Left ventricle myocardium inferior (tissue), 1 donor: ENCODE measurements at places on chromosomes 6 and 20.

GRCh38 chr6:163790266-163790840, 375.8 kb downstream of the QKI start:
- DNase-seq = no peak

DNA sequence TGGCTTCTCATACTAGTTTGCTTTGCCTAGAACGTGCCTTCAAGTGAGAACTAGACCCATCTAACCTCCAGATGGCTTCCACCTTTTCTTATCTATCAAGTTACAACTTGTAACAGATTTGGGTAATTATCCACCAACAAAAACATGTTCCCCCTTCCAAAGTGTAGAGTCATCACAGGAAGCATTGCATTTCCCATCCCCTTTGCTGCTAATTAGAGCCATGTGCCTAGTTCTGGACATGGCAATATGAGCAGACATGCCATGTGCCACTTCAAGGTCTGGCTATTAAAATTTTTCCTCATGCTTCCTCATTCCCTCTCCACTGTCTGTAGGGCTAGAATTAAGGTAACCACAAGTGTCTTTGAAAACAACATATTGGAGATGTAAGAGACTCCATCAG, 814.4 kb downstream of the TENT5A start:
- no peak for DNase-seq

GRCh38 chr6:71245265-71246049, 43.2 kb upstream of the OGFRL1 start:
- no peak for DNase-seq

DNA sequence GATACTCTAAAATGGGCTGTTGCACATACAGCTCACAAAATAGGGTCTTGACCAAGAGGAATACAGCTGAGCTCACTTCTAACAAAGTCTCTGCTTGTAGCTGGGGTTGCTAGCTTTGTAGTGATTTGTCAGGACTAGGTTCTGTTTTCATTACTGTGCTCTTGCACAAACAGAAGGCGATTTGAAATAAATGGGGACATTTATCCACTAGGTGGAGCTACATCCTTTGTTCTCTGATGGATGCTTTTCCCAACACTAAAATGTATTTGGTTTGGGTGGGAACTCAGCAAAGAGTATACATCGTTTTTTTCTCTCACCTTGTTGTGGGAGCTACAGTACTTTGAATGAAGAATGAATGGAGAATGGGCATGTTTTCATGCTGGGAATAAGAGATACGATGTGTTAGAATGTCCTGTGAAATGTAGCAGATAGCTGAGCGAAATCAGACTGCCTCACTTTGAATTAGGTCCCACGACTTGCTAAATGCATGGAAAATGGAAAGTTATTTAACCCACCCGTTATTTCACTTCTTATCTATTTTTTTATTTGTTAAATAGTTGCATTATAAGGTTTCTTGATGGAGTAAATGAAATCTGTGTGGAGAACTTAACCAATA, 494.7 kb upstream of the MAP3K7 start:
- no peak for DNase-seq

GRCh38 chr20:37366743-37367142, 20.8 kb downstream of the SRC start:
- no peak for DNase-seq

GRCh38 chr6:64013011-64013410, 377.4 kb downstream of the PHF3 start:
- DNase-seq = no peak

DNA sequence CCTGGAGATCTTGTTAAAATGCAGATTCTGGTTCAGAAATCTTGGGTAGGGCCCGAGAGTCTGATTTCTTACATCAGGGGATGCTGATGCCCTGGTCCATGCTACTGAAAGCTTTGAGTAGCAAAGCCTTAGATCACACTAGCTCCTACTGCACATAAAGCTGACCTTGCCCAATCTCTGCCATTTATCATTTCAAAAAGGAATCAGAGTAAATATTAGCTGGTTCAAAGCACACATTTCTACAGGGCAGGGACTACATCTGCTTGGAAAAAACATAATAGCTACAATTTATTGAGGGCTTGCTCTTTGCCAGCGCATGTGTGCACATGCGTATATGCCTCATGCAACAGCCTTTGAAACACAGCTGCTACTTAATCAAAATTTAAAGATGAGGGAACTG, 440.4 kb upstream of the ARID1B start:
- no peak for DNase-seq

DNA sequence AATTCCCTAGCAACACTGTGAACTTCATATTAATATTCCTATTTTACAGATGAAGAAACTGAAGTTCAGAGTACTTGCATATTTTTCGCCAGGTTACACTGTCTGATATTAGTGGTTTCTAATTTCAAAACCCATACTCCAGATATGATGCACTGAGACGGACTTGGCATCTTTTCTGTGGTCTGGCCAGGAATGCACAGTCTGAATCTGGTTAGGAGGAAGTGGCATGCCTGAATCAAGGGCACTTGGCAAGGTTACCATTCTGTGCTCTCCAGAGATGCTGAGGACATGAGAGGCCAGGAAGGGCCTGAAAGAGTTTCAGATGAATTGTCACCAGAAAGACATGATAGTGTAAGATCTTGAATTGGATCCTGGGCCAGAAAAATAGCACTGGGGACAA, 150.1 kb downstream of the HAO1 start:
- DNase-seq = no peak

DNA sequence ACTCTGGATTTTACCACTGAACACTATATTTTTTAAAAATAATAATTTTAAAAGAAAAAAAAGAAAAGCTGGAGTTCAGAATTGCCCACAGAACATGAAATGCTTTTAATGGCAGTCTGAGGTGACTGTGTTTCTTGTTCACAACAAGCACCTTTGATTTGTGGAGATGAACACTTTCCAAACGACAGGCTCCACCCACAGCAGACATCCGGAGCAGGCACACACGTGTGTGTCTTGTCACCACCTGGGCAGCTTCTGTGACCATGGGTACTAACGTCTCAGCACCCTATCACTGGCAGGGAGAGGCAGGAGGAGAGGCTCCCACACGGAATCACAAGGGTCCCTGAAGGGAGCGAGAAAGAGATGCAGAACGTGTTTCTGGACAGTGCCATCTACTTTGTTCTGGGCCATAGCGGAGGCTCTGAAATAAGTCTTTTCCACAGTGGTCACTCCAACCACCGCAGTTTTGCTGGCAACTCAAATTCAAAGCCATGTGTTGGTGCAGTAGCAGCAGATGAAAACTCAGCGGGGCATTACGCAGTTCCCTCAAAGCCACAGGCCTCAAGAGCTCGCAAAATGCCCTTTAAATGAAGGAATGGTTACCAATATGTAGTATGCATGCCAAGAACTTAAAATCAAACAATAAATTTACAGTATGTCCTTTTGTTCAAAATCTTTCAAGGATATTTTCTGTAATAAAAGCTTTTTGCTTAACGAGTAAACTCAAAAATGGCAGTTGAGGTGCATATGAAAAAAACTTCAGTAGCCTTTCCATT, 242.2 kb downstream of the FOXC1 start:
- no peak for DNase-seq

GRCh38 chr6:98832284-98833056, 1.9 kb upstream of the POU3F2 start:
- no peak for DNase-seq

DNA sequence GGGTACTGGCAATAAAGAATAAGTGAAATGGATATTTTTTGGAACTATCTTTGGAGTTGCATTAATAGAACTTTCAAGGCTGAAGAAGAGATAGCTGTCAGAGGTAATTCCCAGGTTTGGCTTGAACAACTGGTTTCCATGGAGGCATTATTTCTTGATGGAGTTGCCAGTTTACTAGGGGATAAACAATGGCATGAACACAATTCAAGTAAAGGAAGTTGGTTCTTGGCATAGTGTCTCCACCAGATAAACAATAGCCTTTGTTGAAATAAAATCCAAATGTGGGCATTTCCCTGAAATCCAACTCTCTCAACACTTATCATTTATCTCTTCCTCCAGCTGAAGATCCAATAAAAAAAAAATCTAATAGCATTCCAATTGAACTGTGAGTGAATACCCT, 454.9 kb downstream of the C6orf118 start:
- no peak for DNase-seq

DNA sequence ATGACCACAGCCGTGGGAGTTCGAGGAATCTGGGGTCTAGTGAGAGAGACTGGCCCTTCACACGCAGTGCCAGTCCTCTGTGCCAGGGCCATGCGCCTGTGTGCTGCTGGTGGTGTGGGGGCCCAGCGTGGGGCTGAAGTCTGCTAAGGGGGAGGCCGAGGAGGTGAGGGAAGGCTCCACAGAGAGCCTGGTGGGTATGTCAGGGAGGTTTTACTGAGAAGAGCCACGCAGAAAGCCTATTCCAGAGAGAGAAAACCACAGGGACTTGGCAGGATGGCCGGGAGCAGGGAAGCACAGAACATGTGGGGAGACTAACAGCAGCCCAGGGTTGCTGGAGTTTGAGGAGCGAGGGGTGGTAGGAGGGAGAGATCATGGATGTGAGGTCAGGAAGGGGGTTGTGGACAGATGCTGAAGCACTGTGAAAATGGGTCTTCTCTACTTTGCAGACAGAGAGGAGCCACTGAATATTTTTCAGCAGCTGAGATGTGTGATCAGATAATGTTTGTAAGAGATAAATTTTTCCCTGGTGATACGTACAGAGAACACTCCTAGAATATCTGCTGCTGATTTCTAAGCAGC, 35.3 kb downstream of the DUSP22 start:
- DNase-seq = no peak

DNA sequence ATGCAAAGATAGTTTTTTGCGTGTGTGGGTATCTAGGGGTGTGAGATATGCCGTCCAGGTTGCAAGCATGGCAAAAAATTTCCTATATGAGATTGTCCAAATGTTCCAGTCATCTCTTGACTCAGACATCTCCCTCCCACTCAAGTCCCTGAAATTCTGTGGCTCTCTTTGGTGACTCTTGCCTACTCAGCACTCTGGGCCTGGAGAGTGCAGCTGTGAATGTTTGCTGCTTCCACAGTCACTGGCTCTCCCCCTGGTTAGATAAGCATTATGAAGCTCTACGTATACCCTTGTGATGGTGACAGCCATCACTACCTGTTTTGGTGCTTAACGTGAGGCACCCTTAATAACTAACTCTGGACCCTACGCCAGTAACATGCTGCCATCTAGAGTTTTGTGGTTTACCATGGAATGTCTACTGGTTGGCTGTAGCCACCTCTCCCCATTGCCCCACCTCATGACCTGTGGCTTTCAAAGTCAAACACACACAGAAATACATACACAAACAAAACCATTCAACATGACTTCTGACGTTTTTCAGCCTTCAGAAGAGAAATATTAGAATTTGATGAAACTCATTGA, 621.9 kb upstream of the CITED2 start:
- DNase-seq = no peak

- DNase-seq = no peak
Measured at GRCh38 chr6:97412511-97412910, 129.5 kb upstream of the MMS22L start.

GRCh38 chr20:18541741-18542140, 25.5 kb upstream of the SMIM26 start:
- no peak for DNase-seq

GRCh38 chr6:170018422-170018935, 267.1 kb downstream of the ERMARD start:
- DNase-seq = no peak

- no peak for DNase-seq
Measured at GRCh38 chr20:20358801-20359200, 9.1 kb upstream of the INSM1 start.

DNA sequence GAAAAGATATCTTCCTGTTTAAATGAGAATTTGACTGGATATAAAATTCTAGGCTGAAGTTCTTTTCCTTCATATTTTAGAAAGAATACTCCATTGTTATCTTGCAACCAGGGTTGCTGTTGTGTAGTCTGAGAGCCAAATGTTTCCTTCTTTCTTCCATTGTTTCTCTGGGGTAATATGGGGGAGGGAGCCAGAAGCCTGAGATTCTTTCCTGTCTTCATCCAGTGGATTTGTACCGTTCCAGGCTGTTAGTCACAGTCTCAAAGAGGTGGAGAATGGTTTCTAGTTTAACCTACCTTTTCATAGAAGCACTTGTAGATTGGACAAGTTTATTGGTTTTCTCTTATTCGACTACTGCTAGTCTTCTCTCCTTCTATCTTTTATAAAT, 6.1 kb upstream of the ULBP3 start:
- DNase-seq = no peak

DNA sequence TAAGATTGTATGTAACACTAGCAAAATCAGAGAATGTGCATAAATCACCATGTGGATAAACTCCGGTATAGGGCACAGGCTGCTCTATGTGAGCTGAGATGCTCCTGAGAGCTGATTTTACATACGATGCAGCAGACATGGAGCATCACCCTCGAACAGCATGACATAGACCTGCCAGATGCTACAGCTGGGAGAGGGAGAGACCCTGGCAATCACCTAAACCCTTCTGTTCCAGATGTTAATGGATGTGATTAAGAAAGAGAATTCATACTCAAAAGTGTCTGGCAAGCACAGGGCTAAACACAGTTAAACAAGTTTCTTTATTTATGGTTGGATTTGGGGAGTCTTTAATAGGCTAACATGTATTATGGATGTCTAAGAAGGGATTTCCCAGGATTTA, 157.0 kb downstream of the CLIC5 start:
- DNase-seq = no peak

DNA sequence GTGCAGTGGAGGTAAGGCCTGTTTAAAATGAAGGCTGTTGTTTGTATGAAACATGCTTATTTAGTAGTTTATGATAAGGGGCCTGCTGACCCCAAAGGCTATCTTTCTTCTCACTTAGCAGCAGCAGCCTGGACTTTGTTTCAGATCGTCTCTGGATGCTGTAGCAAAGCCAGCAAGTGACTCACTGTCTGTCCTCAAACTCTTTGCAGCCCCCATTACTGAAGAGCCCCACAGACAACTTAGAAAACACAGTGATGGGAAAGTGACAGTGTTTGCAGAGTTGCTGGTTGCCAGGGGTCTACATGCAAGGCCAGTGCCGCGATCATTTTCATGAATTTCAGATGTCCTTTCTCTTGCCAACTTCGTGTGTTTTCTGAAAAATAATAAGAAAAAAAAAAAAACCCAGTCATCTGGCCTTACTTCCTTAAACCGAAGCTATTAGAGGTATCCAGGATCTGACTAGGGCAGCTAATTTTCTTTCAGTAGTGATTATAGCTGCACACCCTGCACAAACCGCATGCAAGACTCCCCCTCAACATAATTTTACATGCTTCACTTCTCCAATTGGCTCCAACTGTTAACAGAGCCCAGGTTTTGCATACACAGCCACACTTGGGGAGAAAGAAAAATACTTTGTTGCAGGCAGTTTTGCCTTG, 11.6 kb upstream of the F13A1 start:
- DNase-seq = no peak

GRCh38 chr6:120774275-120774674, 560.0 kb downstream of the TBC1D32 start:
- DNase-seq = no peak

GRCh38 chr6:20170455-20171148, 41.7 kb downstream of the MBOAT1 start:
- DNase-seq = no peak

DNA sequence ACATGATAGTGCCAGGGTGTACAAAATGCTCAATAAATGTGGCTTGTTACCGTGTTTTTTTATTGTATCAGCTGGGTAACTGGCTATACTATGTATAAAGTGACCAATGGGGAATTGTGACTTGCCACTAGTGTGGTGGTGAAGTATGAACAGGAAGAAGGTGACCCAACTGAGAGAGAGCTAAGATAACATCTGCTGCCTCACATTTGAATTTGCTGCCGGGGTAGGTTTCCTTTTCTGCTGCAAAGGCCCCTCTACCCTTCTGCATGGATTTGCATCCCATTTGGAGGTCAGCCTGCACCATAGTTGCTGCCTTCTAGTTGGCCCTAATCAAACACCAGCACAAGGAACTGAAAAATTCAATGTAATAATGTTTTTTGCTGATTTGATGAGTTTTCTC, 24.1 kb downstream of the IL17A start:
- no peak for DNase-seq
